Stomach (tissue), 19 donors: ENCODE measurements at places on chromosomes 7 and 10. TPM values are rescaled to one million over a fixed set of nuclear protein-coding genes. Genes with fewer than 3 reads are reported as not detected.

The AKR1D1 gene
- total RNA-seq = not detected

GRCh38 chr7:141960687-141961422 lies 12.7 kb downstream of the TAS2R38 start:
- DNase-seq = no peak
- H3K27ac ChIP-seq = no peak overlapping the region
- no peaks in the 10 kb centered on the region for H3K36me3 ChIP-seq
- H3K4me3 ChIP-seq = no peak overlapping the region

DNA sequence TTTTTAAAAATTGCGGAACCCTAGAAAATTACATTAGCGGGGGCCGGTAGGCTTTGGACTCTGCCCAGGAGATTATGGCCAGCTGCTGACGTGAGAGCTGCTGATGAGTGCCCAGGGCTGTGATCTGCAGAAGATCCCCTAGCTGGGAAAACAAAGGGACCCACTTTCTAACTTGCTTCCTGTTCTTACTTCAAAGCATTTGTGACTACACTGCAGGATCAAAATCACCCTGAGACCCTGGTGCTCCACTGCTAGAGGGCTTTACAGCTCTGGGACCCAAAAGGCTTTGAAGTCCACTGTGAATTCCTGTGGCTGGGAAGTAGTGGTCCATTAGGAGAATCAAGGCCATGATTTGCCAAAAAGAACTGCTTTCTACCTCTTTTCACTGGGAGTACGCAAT lies 499.4 kb upstream of the AKR1E2 start:
- no peaks in the 10 kb centered on the region for H3K27me3 ChIP-seq
- no peak for DNase-seq
- no peak overlapping the region for H3K27ac ChIP-seq
- H3K36me3 ChIP-seq = no peaks in the 10 kb centered on the region
- no peaks in the 10 kb centered on the region for H3K4me1 ChIP-seq

The CTTNBP2 gene
- 56.4 TPM for total RNA-seq

- no peaks in the 10 kb centered on the region for H3K36me3 ChIP-seq
- no peak for DNase-seq
- no peak overlapping the region for H3K4me3 ChIP-seq
- no peaks in the 10 kb centered on the region for H3K27me3 ChIP-seq
- no peaks in the 10 kb centered on the region for H3K4me1 ChIP-seq
These were observed 317.5 kb upstream of the MAGI2 start for GRCh38 chr7:79770970-79771369.
